Neural progenitor cell (in vitro differentiated cells): ENCODE measurements at places on chromosomes 2 and 18. TPM values are rescaled to one million over a fixed set of nuclear protein-coding genes. Genes with fewer than 3 reads are reported as not detected.

The GAL3ST2 gene
- 0.09 TPM in 1 of 2 replicates, not detected in the other for total RNA-seq

The RSAD2 gene
- total RNA-seq: not detected in 2 replicates

The SRD5A2 gene
- not detected in 2 replicates for total RNA-seq

The RBM44 gene
- 0.30 and 0.34 TPM in 2 replicates for total RNA-seq

The SERPINB12 gene
- not detected in 2 replicates for total RNA-seq

The COL4A3 gene
- not detected in 2 replicates for total RNA-seq

The IL36B gene
- not detected in 2 replicates for total RNA-seq

The LTBP1 gene
- total RNA-seq: 50.5 and 61.9 TPM in 2 replicates

The C1QL2 gene
- not detected in 2 replicates for total RNA-seq

The ZCCHC2 gene
- total RNA-seq: 5.5 and 8.9 TPM in 2 replicates

The MAP2 gene
- 95.0 and 102 TPM in 2 replicates for total RNA-seq
